ENCODE measurements at places on chromosomes 3 and 15.

DNA sequence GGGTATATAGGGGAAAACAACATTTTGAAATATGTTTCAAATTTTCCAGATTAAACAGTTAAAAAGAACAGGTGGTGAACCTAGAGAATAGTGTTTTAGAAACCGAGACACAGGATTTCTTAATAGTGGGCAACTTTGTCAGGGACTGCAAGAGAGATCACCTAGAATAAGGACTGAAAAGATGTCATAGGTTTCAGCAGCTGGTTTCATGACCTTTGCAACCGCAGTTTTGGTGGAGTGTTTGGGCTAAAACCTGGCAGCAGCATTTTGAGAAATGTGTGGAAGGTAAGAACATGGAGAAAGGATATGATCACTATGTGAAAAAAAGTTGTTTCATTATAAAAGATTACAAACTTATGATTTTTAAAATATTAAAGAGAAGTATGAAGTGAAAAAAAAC is 34.9 kb downstream of the PRKCI start:
- DNase-seq = no peak

GRCh38 chr3:4505688-4506558 is 12.8 kb downstream of the ITPR1 start:
- DNase-seq = no peak

- DNase-seq = no peak
These were observed 25.6 kb downstream of the GYG1 start for GRCh38 chr3:149016669-149017541.

GRCh38 chr15:65653341-65653740 is 31.6 kb downstream of the SLC24A1 start:
- DNase-seq = peak; percentile 10

- no peak for DNase-seq
These were observed 86.4 kb upstream of the THBS1 start for GRCh38 chr15:39494462-39494861.

- DNase-seq = no peak
These were observed 137.8 kb upstream of the MYRIP start for GRCh38 chr3:39671600-39671999.
